ENCODE measurements at places on chromosomes 16 and 17.

- DNase-seq, result peak; percentile 95
Observed at GRCh38 chr16:55021595-55022475, 91.2 kb downstream of the IRX5 start.

GRCh38 chr17:77127735-77128361 lies 12.9 kb upstream of the SEC14L1 start:
- DNase-seq, result no peak

DNA sequence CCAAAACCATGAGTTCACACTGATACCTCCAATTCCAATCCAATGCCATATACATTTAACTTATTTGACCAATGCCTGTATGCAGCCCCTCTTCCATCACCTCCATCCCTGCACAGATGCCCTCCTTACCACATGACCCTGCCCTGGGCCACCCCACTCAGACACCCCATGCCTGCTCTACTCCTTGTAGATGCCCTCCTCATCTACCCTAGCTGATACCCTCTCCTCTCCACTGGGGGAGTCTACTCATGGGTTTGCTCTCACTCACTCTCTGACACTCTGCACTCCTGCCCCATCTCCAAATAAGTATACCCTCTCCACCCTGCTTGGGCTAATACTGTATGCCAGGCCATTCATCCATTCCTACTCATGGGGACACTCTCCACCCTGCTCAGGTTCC lies 16.0 kb upstream of the CMTM4 start:
- no peak for DNase-seq

GRCh38 chr17:81260171-81260570 lies 21.1 kb downstream of the NDUFAF8 start:
- no peak for DNase-seq

DNA sequence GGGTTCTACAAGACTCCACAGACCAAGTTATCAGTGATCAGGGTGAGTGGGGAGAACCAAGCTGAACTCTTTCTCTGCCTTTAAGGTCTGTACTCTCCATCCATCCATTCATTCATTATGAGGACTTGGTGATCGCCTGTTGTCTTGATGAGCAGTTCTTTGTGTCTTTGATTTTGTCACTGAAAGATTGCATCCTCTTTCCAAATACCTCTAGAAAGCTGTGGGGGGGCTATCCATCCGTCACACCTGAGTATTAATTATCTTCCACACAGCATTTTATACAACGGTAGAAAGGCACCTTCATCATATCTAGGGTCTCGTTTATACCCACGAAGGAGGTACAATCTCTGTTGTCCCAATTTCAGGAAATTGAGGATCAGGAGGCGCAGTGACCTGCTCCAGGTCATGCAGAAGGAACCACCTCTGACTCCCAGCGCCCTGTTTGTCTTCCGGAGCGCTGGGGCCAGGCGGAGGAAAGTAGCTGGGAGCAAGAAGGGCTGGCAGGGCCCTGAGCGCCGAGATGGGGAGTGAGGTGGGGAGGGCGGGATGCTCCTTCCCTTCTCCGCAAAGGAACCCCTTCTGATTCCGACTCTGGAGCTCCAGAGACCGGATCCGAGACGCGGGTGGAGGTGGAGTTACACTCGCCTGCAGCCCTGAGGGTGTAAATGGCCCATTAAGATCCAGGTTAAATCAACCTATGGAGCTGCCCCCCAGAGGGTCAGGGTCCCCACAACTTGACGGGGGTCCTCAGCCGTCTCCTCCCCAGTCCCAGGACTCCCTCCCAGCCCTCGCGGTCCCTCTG lies 605 bp upstream of the ABAT start:
- peak; percentile 67 for DNase-seq

GRCh38 chr16:85586380-85587104 lies 26.6 kb upstream of the GSE1 start:
- peak; percentile 82 for DNase-seq

DNA sequence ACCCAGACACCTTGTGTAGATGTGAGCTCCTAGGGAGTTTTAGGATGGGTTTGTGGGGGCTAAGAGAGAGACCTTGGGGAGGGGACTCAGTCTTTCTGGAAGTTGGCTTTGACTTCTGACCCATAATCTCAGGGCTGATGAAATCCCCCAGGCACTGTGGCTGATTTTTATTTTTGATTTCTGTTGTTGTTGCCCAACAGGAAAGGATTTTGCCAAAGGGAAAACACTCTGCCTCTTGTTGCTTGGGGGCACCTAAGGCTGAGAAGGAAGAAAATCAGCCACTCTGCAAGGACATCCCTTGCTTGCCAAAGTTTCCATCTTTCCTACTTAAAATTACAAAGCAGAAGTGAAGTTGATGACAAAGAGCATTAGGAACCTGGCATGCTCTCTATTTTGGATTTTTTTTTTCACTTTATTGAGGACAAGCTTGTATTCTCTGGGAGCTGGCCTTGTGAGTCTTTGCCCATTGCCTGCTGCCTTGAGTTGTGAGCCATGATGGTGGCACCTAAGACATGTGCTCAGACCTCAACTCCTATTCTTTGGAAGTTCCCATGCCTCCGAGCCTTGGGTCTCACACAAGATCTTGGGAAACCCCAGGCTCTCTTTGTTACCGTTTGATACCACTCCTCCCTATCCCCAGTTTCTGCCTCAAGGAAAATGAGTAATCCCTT lies 3.2 kb upstream of the C1QTNF1 start:
- no peak for DNase-seq

DNA sequence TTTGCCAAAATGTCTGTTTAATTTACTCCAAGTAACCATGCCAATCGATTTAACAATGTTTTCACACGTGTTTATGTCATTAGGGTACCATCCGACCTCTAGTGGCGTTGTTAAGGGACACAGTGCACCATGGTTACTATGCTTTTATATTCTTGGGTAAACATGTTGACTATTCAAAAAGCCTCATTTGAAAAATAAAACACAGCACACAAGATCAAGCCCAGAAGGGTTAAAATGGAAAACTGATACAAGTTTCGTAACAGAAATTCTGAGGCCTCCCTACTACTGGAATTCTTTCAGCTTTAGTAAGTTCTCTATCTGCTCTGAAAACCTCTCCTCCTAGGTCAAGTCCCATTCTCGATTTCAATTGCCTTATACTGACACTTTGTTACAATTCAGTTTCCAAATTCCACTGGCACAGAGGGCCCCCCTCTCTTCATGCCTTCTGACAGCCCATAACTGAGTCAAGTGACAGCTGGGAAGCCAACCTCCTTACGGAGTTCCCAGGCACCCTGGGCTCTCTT lies 2.1 kb downstream of the CFAP20 start:
- peak; percentile 34 for DNase-seq

GRCh38 chr16:5041600-5042133 lies 7.9 kb upstream of the NAGPA start:
- DNase-seq, result no peak

DNA sequence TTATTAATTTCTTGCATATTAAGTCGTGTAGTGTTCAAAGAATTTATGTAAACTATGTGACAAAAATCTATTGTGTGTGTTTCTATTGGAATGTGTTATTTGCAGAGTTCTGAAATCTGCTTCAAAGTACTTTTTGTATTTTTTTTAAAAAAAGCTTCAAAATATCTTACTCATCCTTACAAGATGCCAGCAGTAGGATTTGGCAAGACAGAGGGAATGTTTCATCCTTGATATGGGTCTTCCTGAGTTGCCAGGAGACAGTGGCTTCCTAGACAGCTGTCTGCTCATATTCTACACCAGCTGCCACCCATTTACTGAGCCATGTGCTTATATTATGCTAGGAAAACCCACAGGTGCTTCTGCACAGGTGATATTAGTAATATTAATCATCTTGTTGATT lies 36.4 kb downstream of the EFCAB5 start:
- DNase-seq, result peak; percentile 60

- no peak for DNase-seq
Observed at GRCh38 chr16:60674241-60674640, 1362.0 kb downstream of the CDH8 start.

DNA sequence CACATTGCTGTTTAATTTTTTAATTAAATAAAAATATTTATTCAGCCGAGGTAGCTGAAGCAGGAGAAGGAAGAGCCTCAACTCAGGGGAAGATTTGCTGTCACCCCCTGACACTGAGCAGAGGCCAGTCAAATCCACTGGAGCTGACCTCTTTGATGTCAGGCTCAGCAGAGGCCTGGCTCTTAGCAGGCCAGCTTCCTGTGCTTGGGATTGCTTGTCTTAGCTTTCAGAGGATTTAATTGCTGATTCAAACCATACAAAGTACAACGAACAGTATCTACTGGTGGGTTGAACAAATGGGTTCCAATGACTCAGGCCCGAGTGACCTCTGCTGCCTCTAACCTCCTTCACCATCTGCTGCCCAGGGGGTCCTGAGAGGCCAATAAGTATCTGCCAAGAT lies 417.0 kb upstream of the HSBP1 start:
- no peak for DNase-seq

- peak; percentile 31 for DNase-seq
Observed at GRCh38 chr16:24203675-24204074, 52.5 kb upstream of the CACNG3 start.

DNA sequence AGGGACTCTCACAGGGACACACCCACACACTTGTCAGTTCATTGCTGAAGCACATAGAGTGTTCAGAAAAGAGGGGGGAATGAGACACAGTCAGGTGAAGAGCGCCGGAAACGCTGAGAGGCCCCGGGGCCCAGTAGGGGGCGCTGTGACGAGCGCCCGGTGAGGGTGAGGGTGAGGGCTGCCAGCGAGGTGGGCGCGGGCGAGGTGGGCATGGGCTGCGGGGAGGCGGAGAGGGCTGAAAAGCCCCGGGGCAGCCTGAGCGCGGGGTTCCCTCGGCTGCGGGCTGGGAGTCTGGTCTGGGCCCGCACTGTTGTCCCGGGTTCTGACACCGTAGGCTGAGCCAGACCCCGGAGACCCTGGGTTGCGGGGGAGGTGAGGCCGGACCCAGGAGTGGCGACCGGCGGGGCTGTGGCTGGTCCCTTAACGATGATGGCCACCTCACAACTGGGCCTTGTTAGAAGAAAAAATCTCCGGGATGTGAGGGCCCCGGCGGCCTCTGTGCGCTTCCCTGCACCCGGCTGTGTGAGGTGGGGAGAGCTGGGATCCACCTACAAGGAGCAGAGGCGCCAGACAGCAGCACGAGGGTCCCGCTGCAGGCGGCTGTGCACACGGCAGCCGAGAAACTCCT lies 91.4 kb downstream of the C16orf78 start:
- no peak for DNase-seq

DNA sequence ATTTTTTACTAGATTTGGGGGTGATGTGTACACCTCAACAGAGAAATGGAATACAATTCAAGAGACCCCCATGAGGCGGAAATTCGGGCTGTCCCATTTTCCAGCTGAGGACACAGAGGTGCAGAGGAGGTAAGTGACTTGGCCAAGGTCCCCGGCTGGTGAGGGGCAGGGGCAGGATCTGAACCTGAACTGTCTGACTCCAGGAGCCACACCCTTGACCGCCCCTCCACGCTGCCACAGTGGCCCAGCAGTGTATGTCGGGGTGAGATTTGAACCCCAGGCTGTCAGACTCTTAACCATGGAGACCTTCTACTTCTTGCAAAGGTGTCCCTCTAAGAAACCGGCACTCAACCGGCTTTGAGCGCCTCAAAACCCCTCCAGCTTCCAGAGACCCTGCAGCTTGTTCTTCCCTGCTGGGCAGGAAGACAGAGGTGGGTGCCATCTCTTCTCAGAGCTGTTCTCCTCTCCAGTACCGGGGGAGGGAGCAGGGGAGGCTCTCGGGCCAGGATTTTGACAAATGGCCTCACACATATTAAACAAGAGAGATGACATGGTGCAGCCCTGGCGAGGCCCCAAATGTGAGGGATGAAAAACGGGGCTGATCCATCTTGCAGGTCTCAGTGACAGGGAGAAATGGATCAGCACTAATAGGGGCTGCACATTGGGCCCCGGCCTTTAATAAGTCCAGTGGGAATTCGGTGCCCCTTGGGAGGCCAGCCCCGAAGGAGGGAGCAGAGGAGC lies 222.3 kb downstream of the GSG1L start:
- DNase-seq, result no peak

DNA sequence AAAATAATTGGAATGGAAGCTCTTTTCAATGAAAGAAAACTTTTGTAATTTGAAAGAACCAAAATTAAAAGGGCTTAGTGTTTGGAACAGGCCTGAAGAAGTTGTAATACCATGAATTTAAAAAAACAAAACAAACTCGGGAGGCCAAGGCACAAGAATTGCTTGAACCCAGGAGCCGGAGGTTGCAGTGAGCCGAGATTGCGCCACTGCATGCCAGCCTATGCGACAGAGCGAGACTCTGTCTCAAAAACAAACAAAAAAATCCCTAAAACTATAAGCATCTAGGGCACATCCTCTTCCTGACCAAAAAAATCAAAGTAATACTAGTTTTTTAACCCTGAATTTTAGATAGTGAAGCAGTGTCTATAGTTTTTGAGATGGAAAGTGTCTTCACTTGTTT lies 12.7 kb downstream of the CLTC start:
- no peak for DNase-seq

- no peak for DNase-seq
Observed at GRCh38 chr16:87327798-87328495, 10.8 kb upstream of the C16orf95 start.

DNA sequence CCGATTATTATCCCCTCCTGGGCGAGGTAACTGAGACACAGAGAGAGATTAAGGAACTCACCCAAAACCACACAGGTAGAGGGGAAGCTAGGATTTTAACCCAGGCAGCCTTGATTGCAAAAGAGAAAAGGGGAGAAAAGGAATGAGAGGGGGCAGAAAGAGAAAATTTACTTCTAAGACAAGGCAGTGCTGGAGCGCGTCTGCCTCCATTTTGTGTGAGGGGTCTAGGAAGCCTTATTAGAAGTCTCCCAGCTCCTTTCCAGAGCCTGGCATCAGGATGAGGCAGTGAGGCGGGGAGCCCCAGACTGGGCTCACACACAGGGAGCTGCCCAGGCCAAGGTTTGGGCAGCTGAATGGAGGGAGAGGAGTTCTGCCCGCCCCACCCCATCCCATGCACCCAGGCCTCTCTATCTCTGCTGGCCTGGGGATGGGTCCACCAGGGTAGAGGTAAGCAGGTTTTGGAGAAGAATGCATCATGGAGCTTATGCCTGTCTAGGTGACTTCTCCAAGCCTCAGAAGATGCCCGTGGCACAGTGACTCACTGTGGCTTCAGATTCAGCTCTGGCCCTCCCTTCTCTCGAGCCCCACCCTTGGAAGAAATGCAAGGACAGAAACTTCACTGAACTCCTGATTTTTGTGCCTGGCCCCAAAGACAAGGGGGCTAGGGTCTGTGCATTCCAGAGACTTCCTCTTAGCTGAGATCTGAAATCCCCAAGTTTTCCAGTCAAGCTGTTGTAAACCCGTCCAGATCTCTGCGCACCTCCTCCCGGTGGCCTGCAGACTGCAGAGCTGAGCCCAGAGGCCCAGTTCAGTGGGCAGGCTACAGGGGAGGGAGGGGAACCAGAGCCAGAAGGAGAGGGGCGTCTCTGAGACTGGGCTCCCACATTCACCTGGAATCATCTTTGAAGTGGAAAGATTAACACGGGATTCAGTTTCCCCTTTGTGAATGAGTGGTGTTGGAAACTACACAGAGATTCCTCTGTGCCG lies 95.1 kb upstream of the CDH5 start:
- no peak for DNase-seq

DNA sequence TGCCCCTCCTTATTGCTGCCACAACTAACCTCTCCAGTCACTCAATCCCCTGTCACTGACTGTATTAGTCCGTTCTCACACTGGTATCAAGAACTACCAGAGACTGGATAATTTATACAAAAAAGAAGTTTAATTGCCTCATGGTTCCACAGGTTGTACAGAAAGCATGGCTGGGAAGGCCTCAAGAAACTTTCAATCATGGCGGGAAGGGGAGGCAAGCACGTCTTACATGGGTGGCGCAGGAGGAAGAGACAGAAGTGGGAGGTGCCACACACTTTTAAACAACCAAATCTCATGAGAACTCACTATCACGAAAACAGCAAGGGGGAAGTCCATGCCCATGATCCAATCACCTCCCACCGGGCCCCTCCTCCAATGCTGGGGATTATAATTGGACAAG lies 86.0 kb upstream of the BCAR1 start:
- no peak for DNase-seq

GRCh38 chr17:36089888-36090836 lies at the start of gene CCL3:
CCL3 (minus strand) TSS chr17:36090143; CDS start chr17:36090058, 85 bp downstream.
- DNase-seq, result no peak

Measured in NCI-H82 (cell line).